ENCODE measurements at places on chromosomes 5 and 9. TPM values are rescaled to one million over a fixed set of nuclear protein-coding genes. Genes with fewer than 3 reads are reported as not detected.

DNA sequence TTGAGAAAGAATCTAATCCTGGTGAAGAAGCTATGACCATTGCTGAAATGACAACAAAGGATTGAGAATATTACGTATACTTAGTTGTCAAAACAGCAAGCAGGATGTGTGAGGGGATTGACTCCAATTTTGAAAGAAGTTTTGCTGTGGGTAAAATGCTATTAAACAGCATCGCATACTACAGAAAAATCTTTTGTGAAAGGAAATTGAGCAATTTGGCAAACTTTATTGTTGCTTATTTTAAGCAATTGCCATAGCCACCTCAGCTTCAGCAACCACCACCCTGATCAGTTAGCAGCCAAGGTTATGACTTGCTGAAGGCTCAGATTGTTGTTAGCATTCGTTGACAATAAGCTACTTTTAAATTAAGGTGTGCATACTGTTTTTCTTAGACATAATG is 22.5 kb upstream of the ARL14EPL start:
- no peak for DNase-seq

- DNase-seq = no peak
Observed at GRCh38 chr9:132267660-132268059, 87.1 kb downstream of the SETX start.

DNA sequence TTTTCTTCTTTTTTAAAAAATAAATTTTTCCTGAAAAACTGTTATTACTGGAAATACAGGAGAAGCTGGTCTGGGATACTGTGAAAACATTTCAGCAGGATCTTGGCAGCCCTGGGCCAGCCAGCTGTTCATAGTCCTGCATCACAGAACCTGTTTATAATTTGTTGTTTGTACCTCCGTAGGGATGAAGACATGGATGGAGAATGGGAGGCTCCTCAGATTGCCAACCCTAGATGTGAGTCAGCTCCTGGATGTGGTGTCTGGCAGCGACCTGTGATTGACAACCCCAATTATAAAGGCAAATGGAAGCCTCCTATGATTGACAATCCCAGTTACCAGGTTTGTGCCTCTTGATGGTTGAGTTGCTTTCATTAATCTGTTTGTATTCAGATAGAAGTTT is 12.4 kb upstream of the MAML1 start:
- DNase-seq = no peak

GRCh38 chr9:93911136-93911745 is 43.9 kb downstream of the BARX1 start:
- no peak for DNase-seq

Gene SPEF2
- polyA plus RNA-seq = 1.1 TPM

Gene ZNF484
- polyA plus RNA-seq = 4.0 TPM

Measured in keratinocyte (primary cell).